Activated CD4-positive, alpha-beta T cell treated with anti-CD3 and anti-CD28 coated beads, Interleukin-2, amount 50 U/mL, for 24 hours (primary cell): ENCODE measurements at places on chromosomes 2 and 18.

DNA sequence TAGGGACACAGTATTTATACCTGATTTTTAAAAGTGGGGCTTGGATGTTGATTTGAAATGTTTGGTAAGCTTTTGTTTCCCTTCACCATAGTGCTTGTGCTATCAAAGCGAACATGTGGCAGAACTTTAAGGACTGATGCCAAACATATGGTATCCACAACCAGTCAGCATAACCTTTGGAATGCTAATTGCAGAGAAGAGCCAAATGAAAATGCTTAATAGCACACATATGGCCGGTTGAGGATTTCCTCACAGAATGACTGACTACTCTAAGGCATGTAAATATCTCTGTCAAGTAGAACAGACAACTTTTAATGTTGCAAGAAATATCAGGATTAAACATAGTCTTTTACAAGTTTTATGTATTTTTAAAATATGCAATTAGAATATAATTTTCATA, 120.9 kb upstream of the COL3A1 start:
- no peak for DNase-seq

DNA sequence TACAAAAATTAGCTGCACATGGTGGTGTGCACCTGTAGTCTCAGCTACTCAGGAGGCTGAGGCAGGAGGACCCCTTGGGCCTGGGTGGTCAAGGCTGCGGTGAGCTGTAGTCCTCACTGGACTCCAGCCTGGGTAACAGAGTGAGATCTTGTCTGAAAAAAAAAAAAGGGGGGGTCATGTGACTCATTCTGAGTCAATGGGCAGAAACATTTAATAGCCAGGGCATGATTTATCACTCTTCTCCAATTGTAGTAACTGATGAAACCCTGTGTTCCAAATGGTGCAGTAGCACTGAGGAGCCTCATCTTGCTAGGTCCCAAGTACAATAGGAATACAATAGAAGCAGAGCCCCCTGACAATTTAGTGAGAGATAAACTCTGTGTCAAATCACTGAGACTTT, 78.9 kb upstream of the CCDC68 start:
- DNase-seq: no peak

DNA sequence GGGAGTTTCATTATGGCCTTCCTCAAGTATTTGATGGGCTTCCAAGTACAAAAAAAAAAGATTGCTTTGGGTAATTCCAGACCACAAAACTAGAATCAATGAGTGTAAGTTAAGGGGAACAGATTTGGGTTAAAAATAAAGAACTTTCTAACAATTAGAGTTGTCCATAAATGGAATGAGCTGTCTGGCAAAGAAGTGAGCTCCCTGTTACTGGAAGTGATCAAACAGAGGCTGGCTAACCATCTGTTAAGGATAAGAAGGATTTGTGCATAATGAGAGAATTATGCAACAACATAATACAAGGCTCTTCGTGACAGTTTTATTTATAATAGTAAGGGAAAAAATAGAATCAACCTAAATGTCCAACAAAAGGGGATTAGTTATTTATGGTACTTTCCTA, 44.6 kb upstream of the ACVR1 start:
- DNase-seq: no peak

- DNase-seq: no peak
Measured at GRCh38 chr2:101231240-101231639, 21.4 kb upstream of the CNOT11 start.

GRCh38 chr18:45044787-45045186, 364.1 kb downstream of the SETBP1 start:
- DNase-seq: no peak

DNA sequence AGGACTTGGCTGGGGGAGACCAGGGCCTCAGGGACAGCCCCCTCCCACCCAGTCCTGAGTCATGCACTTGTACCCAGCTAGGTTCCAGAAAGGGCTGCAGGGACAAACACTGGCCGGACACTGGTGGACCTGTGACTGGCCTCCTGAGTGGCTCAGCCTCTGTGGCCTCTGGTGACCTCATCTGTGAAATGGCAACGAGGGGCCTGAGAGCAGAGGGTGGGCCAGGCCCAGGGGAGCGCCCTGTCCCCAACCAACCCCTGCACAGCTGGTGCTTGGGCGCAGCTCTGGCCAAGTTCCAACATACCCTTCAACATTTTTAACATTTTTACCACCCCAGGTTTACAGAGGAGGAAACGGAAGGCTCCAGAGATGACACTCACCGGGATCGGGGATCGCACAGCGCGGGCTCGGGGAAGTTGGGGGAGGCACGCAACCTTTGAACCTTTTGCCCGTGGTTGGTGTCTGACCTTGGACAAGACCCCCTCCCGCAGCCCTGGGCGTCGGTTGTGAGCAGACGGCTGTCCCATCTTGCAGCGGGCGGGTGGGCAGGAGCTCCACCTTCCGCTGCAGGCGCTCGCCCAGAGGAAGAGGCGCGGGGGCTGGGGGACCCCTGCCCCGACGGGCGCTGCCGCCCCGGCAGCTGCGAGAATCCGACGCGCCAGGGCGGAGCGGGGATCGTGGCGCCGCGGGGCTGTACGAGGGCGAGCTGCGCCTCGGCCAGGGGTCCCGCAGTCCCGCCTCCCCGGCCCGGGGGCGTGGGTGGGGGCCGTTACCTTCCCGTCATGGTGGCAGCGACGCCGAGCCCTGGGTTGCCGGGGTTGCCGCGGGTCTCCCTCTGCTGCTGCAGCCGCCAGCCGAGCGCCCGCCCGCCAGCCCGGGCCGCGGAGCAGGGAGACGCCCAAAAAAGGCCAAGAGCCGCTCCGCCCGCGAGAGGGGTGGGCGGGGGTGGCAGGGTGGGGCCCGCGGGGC, 805 bp downstream of the LIMS2 start:
- DNase-seq: no peak

DNA sequence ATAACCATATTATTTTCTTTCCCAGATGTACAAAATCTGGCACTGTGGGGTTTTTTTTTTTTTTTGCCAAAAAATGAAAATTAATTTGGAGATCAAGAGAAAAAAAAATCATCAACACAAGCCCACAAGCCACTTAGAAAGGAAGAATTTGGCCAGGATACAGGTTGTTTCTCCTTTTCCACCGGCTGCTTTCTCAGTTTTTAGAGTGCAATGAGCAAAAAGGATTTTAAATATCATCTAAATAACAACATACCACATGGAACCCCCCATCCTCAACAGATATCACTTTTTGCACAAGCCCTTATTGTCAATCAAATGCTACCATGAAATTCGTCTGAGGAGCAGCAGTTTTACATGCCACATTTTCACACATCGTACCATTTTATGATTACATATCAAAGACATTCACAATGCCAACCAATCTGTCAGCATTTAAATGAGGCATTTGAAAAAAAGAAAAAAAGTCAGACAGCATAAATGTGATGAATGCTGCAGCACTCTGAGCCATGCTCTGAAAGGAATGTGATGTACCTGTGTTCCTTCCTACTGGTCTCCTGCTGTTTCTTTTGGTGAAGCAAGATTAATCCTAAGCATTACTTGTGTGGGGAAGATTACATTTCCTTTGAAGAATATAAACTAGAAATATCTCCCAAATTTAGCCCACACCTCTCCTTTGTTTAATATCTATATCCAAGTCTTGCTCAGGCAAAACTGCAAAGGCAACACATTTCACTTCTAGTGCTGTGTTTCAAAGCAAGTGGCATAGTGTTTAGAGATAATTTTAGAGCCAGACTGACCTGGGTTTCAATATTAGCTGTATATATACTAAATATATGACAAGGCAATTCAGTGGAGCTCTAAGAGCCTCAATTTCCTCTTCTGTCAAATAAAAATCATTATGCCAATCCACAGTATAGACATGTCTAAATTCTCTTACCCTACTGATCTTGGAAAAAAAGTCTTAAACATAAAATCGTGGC, 391.3 kb downstream of the CMPK2 start:
- no peak for DNase-seq

DNA sequence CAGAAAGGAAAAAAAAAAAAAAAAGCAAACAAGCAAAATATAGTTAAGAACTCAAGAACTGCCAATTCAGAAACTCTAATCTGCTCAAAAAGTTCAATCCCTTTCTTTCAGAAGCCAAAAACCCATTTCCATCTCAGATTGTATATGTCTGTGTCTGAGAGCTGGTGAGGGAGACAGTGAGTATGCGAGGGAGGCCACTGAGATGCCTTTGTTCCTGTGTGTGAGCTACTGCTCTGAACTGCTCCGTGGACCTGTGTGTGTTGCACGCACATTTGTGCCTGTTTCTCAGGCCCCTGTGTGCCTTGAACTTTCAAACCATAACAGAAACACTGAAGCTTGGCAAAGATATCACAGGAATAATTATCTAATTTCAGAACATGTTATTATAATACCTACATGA, 2.5 kb upstream of the PKDCC start:
- no peak for DNase-seq

DNA sequence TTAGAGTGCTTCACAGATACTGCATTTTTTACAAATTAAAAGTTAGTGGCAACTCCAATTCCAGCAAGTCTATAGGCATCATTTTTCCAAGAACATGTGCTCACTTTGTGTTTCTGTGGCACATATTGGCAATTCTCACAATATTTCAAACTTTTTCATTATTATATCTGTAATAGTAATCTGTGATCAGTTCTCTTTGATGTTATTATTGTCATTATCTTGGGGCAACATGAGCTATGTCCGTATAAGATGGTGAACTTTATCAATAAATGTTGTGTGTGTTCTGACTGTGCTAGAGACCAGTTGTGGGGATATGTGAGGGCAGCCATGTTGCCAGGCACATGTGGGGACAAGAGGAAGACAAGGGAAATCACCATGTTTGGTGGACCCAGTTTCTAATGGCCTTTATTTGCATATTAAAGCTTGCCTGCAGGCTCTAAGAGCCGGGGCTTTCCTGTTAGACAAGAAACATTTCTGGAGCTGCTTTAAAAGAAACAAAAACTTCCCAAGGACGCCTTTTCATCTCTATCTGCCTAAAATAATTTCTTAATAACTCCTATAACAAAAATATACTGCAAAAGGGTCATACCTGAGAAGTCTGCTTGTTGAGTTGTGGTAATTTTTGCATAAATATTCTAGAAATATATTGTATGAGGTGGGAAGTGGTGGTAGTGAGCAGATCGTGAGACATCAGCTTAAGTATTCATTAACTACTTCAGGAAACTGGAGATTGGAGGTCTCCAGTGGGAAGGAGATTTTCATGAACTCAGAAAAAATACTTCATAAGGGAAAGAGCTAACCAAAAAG, 37.2 kb downstream of the KYNU start:
- no peak for DNase-seq

GRCh38 chr2:20585359-20585709, 65.6 kb downstream of the HS1BP3 start:
- DNase-seq: no peak

DNA sequence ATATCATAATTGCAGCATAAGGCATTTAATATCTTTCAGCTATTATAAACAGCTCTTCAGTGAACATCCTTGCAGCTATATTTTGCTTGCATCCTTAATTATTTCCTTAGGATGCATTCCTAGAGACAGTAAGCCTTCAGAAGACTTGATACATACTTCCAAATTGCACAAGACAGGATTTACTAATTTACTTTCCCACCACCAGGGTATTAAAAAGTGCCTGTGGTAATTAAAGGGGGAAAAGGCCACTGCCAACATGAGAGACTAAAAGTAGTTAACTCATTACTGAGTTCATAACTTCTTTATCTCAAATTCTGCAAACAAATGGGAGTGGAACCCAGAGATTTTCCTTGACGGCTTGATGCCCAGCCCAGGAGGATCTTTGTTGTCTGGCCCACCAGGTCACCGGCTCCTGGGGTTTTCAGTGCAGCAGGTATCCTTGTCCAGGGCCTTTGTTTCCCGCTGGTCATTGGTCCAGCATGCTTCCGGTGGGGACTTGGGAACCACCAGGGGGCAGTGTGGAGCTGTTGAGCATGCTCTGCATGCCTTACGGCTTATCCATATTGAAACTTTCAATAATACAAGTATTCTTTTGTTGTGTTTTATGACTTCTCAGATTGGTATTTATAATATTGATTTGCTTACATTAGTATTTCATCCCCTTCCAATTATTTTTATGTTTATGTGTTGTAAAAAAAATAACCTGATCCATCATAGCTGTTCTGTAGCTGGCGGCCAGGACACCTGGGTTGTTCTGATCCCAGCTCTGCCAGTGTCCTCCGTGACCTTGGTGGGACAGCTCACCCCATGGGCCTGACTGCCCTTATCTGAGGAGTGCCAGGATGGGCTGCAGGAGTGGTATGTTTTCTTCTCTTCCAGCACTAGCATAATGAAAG, 61.4 kb downstream of the TGOLN2 start:
- peak; percentile 54 for DNase-seq

- no peak for DNase-seq
Measured at GRCh38 chr2:172736424-172737174, 954 bp downstream of the RAPGEF4 start.

GRCh38 chr18:13276530-13277520, 58.3 kb downstream of the LDLRAD4 start:
- DNase-seq: no peak

DNA sequence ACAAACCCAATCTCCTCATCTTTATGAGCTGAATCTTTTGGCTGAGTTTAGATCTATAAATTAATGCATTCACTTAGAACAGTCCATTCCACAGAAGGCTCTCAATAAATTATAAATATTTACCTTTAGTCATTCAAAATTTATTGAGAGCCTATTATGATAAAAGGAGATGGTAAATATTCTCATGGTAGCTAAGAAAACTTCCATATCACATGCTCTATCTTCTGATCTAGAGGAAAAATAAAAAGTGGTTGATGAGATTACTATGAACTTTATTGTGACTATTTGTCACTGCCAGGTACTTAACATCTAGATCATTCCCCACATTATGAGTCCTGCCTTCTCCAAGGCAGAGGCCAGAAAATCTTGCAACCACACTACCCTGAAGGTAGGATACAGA, 62.4 kb downstream of the L3MBTL4 start:
- DNase-seq: no peak

DNA sequence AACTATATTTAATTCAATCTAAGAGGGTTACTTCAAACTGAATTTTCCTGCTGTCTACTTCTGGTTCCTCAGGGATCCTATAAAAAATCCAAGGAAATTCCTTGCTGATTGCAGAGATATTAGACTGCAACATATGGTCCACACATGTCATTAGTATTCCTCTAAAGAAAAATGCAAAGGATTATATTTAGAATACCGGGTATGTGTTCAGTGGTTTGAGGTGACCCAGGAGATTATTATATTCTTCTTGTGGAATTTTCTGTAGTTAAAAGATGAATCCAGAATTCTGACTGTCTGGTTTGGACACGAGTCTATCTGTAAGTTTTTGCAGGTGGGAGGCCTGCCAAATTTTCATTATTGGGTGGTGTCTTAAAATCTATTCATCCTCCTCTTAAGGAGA, 18.2 kb downstream of the HOXD1 start:
- no peak for DNase-seq

DNA sequence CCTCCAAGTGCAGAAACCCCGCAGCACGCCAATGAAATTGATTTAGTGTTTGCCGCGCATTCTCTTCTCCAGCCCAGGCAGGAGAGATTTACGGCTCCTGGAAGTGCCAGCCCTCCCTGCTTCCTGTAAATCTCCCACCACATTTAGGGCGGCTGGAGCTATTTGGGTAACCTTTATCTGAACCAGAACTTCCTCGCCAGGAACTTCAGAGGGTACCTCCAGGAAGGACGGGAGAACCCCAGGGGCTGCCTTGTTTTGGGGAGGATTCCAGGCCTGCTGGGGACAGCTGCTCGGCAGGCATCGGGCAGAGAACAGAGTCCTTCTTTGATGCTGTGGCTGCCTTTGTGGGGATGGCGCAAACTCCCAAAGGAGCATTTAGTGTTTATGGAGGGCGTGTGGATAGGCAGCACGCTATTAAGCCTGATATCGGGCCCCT, 122.0 kb upstream of the MYCN start:
- no peak for DNase-seq
